Activated T-cell treated with anti-CD3 and anti-CD28 coated beads, Interleukin-2, amount 50 U/mL, for 48 hours (primary cell): ENCODE measurements at places on chromosomes 13 and 19.
A peak's percentile ranks its signal among the peaks of the same experiment; 100 is the strongest.

GRCh38 chr13:49953560-49953959 lies 17.4 kb upstream of the SPRYD7 start:
- DNase-seq, result no peak

- no peak for DNase-seq
These were observed 14.5 kb downstream of the ACTN4 start for GRCh38 chr19:38661996-38662395.

DNA sequence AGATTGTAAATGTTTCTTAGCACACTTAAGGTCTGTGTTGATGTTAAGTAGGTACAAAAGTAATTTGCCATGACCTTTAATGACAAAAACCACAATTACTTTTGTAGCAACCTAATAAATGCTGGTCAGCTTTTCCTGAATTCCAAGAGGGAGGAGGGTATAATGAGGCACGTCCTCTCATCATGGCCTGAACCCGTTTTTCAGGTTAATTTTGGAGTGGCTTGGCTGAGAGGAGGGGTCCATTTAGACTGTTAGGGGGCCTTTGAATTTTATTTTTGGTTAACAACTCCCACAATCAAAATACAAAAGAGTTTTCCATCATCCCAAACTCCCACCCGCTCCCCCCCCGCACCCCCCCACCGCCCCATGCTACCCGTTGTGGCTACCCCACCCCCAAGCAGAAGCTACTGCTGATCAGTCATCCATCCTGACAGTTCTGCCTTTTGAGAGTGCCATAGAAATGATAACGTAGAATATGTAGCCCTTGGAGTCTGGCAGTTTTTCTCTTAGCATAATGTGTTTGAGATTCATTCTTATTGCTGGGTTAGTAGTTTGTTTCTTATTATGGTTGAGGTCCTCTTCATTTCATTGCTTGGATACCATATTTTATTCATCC lies 14.4 kb upstream of the PLEKHF1 start:
- no peak for DNase-seq

DNA sequence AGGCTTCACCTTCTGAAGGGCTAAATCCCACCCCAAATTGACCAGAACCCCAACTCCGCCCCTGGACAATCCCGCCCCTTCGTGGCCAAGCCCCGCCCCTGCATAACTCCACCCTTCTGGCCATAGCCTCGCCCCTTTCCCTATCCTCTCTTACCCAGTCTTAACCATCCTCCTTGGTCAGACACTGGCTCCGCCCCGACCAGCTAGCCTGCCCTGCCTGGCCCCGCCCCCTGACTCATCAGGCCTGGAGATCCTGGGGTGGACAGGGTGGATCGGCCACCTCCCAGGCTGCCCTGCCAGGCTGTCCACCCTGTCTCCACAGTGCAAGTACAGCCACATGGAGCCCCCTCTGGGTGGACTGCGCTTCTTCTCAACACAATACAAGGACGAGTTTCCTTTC lies 8.0 kb upstream of the ZNF358 start:
- DNase-seq, result peak; percentile 56

DNA sequence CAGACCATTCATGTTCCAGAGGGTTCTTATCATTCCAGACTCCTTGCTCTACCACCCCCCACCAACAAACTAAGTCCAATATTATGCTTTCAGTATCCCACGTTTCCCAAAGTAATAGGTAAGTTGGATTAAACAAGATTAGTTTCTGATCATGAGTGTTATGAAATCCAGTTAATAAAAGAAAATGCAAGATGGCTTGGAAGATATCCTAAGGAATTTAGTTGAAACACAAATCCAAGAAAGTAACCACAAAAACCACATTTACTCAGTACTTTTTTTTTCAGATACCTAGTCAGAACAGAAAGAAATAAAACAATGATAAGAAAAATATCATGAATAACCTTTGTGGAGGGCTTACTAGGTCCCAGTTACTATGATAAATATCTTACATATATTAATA lies 119.4 kb upstream of the MIR17HG start:
- no peak for DNase-seq

DNA sequence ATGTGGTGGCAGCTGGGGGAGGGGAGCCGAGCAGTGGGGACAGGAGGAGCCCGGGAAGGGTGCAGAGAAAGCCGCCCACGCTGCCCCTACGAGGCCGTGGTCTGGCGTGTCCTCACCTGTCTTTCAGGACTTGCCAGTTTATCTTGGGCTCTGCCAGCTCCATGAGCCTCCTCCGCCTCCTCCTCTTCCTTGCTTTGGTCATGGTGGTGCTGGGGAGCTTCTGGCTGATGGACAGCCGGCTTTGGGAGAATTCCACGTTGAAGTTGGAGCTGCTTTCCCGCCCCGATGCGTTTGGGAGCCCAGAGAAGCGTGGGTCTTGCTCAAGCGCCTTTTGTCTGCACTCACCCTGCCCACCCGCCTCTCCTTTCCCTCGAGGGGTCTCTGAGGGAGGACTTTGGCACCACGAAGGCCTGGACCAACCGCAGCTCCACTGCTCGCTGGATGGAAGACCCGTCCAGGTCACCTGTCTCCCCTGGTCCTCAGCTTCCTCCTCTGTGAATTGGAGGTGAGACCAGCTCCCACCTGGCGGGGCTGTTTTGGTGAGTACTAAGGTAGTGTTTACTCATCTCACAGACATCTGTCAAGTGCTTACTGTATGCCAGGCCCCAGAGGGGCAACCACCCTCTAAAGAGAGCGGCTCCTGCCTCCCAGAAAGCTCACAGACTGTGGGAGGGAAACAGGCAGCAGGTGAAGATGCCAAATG lies 29.7 kb upstream of the MIER2 start:
- DNase-seq, result no peak

GRCh38 chr13:91540158-91540736 lies 141.8 kb downstream of the GPC5 start:
- no peak for DNase-seq

DNA sequence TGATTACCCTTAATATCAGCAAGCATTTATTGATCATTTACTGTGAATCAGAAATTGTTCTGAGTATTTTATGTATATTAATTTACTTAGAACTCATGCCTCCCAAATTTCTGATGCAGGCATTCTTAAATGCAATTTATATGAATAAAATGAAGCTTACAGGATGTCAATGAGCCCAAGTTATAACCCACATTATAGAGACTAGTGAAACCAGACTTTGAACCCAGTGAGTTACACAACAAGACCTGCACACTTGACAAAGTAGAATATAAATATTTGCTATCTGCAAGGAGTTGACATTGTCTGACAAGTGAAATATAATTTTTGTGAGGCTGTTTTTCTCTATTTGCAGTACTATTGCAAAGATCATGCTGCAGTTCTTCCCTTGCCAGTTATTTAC lies 656.0 kb downstream of the GPC5 start:
- no peak for DNase-seq

- no peak for DNase-seq
These were observed 1533.6 kb downstream of the UQCRFS1 start for GRCh38 chr19:27679399-27679798.

DNA sequence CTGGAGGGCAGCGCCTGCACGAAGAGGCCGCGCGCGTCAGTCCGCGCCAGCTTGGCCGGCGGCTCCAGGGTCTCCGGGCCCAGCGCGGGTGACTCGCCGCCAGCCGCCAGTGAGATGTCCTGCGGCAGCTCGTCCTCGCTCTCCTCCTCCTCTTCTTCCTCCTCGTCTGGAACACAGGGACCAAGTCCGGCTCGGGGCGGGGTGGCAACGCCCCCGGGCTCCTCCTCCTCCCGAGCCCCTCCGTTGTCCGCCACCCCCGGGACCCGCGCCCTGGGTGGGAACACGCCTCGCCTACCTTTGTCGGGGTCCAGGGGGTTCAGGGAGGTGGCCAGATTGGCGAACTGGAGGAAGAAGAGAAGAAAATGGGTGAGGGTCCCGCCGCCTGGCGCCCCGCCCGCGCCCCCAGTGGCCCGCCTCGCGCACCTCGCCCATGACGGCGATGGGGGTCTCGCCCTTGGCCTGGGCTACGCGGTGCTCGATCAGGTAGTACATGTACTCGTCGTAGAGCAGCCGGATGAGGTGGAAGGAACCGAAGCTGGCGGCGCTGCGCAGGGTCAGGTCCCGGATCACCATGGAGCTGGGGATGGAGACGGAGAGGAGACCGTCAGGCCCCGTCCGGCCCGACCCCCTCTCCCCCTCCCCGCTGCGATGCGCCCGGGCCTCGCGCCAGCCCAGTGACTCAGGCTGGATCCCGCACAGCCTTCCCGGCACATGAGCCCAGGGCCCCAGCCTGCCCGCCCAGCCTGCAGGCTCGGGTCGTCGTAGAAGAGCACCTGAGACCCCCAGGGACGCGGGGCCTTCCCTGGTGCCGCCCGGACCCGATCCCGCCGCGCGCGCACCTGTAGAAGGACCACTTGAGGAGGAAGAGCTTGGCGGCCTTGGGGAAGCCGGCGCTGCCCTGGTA lies 10.6 kb downstream of the DCAF15 start:
- DNase-seq, result no peak

DNA sequence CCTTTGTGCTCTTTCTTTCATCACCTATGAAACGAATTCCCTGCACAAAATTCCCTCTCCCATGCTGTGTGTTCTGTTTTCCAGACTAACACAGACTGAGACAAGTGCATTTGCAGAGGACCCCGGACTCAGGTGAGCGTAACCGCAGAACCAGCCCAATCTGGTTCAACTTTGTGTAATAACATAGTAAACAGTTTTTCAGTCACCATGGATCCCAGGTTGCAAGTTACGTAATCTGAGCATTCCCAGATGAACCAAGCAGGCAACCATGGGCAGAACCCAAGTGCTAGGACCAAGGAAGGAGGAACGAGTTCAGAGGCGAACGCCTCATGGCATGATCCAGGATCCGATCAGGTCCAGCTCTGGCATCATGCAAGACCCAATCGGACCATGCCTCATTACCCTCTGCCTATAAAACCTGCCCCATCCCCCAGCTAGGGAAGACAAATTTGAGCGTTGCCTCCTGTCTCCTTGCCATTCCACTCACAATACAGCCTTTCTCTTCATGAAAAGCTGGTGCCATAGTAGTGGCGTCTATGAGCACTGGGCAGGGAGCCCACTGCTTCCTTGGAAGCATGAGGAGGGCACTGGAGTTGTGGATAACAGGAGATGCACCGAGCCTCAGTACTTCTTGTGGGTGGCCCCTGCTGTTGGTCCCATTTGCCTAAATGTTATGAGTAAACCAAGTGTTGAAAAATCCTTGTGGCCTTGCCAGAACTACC lies 107.6 kb downstream of the ABCC4 start:
- no peak for DNase-seq

DNA sequence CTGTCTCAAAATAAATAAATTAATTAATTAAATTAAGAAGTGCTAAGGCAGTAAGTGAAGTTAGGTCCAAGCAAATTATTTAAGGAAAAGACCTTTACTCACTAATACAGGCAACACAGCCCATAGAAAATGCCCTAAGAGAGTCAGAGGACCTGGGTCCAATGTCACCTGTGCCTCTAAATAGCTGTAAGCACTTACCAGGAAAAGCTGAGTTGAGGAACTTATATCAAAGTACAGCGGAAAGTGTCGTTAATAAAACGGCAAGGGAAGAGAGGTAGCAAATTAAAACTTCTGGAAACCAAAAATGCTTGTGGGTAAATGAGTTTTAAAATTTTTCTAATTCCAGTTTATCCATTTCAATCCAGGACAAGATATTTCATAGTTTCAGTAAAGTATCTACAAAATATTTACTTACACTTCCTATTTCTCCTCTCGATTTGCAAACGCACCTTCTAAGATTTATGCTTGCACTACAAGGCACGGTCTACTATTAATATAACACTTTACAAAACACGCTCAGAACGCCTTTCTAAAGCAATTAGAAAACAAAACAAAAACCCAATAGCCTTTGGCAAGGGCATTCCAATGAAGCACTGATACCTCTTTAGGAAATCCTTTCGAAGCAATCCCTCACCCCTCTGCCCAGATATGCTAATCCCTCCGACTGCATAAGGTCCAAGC lies 963 bp downstream of the VPS36 start:
- DNase-seq, result no peak

DNA sequence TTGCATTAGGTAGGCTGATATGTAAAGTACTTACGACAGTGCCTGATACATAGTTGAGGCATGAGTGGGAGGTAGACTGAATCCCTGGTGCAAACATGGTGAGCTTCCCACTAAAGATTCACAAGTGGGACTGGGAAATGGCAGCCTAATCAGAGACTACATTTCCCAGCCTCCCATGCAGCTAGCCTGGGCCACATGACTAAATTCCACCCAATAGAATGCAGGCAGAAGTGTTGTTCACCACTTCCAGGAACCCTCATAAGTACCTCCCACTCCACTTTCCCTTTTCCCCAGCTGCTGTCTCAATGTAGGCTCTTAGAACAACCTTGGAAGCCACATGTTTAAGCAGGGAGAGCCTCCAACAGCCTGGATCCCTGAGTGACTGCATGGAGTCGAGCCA lies 104.9 kb downstream of the CACNA1A start:
- DNase-seq, result no peak

- no peak for DNase-seq
These were observed 64.9 kb upstream of the MED4 start for GRCh38 chr13:48159826-48160225.

DNA sequence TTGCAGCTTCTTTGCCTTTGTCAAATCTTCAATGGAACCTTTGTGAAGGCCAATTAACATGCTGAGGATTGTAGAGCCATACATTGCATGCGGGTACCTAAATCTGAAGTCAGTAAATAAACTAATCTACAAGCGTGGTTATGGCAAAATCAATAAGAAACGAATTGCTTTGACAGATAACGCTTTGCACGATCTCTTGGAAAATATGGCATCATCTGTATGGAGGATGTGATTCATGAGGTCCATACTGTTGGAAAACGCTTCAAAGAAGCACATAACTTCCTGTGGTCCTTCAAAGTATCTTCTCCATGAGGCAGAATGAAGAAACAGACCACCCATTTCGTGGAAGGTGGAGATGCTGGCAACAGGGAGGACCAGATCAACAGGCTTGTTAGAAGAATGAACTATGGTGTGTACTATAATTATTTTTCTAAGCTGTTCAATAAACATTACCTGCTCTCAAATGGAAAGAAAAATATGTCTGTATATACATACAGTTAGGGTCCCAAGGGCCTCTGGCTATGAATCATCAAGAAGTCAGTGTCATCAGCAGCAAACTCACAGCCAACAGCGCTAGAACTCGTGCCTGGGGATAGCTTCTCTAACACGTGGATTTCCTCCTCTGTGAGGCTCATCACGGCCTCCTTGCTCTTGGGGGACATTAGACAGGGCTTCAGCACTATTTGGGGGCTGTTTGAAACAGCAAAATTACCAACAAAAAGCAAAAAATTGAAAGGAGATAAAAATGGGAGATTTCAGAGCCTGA lies 2.9 kb upstream of the CD70 start:
- no peak for DNase-seq

GRCh38 chr13:91360246-91360751 lies 12.8 kb downstream of the MIR17HG start:
- DNase-seq, result no peak

DNA sequence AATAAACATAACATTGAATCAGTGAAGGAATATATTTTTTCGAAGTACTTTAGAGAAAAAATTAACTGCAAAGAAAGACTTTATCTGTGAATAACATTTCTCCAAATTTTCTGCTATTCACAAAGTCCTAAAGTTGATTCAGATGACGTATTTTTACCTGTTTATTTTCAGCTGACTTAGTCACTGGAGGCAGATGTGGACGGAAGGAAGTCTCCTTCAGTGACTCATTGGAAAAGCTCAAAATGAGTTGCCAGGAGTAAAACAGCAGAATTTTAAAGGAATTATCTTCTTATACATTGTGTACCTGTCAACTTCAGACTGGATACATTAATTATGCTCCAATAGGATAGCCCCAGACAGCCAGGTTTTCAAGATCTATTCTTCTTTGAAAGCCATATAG lies 679.3 kb upstream of the GPC6 start:
- no peak for DNase-seq
